ENCODE measurements at places on chromosomes 5 and 9. TPM values are rescaled to one million over a fixed set of nuclear protein-coding genes. Genes with fewer than 3 reads are reported as not detected.

C5orf52 gene
- total RNA-seq, result not detected

EMB gene
- 0.10 TPM for total RNA-seq

KCNMB1 gene
- not detected for total RNA-seq

PRSS3 gene
- total RNA-seq, result 14.1 TPM

ANKRD55 gene
- 2.6 TPM for total RNA-seq

OGN gene
- total RNA-seq, result not detected

CDO1 gene
- total RNA-seq, result 0.65 TPM

TPM2 gene
- 10.5 TPM for total RNA-seq

LHX3 gene
- not detected for total RNA-seq

MARCHF3 gene
- 75.8 TPM for total RNA-seq

SH3RF2 gene
- total RNA-seq, result 0.67 TPM

PRLR gene
- total RNA-seq, result not detected

TMEM252 gene
- total RNA-seq, result not detected

All from vein endothelial cell (primary cell).